ENCODE measurements at places on chromosomes 5 and 9. TPM values are rescaled to one million over a fixed set of nuclear protein-coding genes. Genes with fewer than 3 reads are reported as not detected.

Gene SH3RF2
- 3.1 TPM for total RNA-seq

Gene SOX30
- total RNA-seq, result not detected

Gene SLC36A3
- not detected for total RNA-seq

Gene GABRA6
- not detected for total RNA-seq

Gene NR2F1-AS1
- 4.1 TPM for total RNA-seq

Gene DMRTA1
- total RNA-seq, result 0.63 TPM

Gene PRRX2
- total RNA-seq, result 12.5 TPM

Gene MEIKIN
- total RNA-seq, result not detected

Gene SPINK1
- total RNA-seq, result 0.73 TPM

Gene PSMD5
- total RNA-seq, result 28.6 TPM

All from A549 treated with ZK216348 at 1 μM for 4 hours (cell line).